ENCODE measurements at places on chromosomes 12 and 14.

- DNase-seq, result no peak
Observed at GRCh38 chr12:109269428-109269827, 39.7 kb downstream of the FOXN4 start.

DNA sequence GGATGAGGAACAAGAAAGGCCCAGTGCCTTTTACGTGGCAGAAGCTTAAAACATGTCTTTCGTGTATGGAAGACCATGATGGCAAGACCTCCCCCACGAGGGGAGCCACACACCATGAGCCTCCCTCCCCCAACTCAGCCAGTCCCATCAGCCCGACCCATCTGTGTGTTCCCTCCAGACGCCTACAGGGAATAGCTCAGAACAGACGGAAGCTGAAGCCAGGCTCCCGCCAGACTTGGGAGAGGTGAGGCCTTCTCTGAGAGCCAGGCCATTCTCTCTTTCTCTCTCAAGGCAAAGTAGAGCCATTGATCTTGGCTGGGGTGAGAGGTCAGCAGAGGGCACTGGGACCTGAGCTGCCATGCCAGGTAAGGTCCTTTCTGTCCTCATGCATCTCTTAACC is 9.5 kb downstream of the REM2 start:
- no peak for DNase-seq

DNA sequence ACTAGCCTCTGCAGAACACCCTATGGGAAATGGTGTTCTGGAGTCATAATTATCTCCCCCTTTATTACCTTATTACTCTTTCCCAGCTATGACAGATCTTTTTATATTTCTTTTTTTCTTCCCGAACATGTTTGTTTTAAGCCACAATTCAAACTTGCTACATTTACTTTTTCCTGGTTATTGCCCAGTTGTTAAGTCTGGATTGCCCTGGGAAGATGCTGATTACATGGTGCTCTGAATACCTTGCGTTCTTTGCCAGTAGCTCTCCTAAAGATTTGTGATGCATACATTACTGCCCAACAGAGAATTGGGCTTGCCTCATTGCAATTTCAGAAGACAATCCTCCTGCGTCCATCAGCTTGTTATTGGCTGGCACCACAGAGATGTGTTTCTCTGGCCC is 118.3 kb upstream of the FGD4 start:
- DNase-seq, result no peak

DNA sequence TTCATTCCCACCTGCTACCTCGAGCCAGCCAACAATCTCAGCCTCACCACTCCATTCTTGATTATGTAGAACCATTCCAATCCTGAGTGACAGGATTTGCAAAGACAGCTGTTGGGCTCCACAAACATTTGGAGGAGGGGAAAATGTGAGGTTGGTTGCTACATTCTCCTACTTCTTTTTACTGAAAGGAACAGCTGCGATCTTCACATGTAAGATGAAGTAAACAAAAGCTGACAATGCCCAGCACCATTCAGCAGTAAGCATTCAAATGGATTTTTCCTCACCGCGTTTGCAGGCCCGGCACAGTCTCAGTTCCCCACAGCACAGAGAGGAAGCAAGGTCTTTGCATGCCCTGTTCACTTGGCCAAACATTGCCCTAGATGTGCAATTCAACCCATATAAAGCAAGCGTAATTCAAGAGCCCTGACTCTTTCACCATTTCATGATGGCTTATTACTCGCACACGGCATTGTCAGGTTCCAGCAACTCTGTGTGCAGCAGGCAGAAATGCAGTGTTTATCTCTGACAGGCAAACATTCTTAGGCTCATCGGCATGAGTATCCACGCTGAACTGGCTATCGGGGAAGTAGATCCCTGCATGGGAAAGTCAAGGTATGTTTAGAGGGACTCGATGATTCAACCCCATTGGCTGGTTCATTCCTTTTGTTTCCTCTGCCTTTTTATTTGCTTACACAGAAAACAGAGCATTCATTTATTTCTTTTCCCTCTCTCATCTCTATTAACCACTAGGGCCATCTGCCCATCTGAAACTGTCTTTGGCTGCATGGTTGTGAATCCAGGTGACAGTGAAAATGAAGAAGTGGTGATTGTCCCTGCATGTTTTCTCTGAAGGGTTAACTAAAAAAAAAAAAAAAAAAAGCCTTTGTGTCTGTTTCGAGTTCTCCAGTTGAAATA is 236.1 kb upstream of the PLEKHG7 start:
- peak; percentile 12 for DNase-seq

DNA sequence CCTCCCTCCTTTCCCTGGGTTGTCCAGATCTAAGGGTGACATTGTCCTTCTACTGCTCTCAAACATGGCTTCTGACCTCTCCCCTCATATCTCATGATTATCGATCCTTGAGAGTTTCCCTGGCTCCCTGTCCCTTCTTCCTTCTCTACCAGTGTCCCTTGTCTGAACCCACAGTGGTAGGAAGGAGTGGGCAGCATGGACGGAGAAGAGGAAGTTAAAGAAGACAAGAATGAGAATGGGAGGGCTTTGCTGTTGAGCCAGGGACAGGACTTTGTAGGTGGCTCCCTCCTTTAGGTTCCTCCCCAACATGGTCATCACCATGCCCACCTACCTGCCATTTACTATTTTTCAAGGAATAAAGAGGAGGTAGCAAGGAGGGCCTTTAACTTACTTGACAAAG is 166.7 kb downstream of the TMEM117 start:
- DNase-seq, result no peak

DNA sequence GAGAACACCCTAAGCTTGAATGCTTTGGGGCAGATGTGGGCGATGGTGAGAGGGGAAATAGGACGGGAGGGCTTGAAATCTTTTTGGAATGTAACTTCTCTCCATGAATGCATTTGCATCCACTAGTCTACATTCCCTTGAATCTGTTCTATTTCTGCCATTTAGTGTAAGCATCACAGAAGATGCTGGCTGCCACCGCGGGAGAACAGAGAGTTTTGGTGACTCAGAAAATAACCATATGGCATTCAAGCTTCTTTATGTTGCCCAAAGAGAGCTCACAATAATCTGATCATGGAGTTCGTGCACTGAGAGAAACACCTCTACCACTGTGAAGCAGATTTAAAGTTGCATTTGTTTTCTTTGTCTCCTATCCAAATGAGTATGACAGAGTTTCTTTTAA is 52.6 kb upstream of the OTX2 start:
- DNase-seq, result no peak

- no peak for DNase-seq
Observed at GRCh38 chr12:54682674-54683073, 34.5 kb upstream of the DCD start.

GRCh38 chr12:80655751-80656150 is 51.7 kb upstream of the MYF6 start:
- DNase-seq, result no peak

DNA sequence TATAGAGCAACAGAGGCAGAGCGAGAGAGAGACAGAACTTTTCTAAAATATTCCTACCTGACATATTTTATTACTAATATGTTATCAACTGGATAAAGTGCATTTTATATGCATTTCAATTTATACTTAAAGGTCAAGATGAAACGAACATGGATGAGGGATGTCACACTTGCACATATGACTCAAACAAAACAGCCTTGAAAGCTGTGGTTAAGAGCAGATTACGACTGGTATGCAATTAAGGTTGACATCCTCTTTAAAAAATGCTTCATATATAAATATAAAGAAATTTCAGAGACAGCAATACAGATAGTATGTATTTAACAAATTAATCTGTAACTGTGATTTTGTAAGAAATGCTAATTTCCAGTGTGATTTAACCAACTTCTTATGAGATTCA is 52.5 kb downstream of the LMO3 start:
- no peak for DNase-seq

DNA sequence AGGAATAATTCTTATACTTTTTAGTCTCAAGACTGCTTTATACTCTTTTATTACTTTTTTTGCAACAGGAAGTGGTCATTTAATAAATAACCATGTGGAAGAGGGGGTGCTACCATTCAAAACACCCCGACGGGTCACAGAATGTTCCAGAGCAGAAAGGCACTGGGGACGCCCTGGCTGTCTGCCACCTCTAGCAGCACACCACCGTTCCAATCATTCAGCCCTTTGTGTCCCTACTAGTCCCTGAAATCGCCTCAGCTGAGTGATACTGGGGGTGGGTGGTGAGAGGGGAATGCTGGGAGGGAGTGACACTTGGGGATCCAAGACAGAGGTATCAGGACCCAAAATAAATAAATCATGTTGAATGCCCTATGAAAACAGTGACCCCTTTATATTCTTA is 52.4 kb downstream of the MON2 start:
- no peak for DNase-seq

DNA sequence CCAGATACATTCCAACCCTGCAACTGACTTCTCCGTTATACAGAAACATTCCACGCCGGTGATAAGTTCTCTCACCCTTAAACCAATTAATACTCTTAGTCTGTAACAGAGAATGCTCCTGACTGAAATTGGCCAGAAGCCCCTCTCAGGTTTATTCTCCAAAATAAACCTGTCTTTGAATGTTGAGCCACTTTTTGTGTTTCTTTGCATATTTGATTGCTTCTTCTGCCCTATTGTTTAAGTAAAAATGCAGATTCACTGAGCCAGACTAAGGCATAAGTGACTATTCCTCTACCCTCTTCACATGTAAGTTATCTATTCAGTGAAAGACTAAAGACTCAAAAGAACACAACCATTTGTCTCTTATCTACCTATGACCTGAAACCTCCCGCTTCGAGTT is 3.6 kb upstream of the AVPR1A start:
- no peak for DNase-seq

DNA sequence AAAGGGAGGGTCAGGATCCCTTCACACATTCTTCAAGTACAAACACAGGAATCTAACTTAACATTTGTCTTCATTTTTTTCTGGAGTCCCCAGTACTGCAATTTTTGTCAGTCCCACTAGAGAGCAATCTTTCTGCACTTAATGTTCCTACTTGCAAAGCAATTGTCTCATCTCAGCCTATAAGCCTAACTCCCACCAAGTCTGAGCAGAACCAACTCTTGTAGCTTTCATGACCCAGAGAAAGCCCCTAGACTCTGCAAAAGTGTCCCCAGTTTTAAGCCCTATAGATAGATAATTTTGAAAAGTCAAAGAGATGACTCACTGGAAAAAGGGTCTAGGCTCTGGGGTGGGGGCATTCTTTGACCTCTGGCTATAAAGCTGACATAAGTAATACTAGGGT is 1.8 kb upstream of the ZBTB39 start:
- peak; percentile 69 for DNase-seq

- DNase-seq, result no peak
Observed at GRCh38 chr12:124100572-124101178, 127.7 kb downstream of the ZNF664 start.
